ENCODE measurements at places on chromosomes 11 and 22.

- DNase-seq: no peak
Observed at GRCh38 chr11:3181725-3182461, 16.8 kb upstream of the OSBPL5 start.

- DNase-seq: peak; percentile 84
Observed at GRCh38 chr11:94151903-94152677, 23.4 kb downstream of the PANX1 start.

- no peak for DNase-seq
Observed at GRCh38 chr22:25840891-25841290, 98.9 kb downstream of the MYO18B start.

DNA sequence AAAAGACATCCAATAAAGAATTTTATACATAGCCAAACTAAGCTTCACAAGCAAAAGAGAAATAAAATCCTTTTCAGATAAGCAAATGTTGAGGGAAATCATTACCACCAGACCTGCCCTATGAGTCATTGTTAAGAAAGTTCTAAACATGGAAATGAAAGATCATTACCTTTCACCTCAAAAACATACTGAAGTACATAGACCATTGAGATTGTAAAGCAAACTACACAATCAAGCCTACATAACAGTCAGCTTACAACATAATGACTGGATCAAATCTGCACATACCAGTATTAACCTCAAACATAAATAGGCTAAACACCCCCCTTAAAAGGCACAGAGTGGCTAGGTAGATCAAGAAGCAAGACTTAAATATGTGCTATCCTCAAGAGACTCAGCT is 501.0 kb upstream of the LUZP2 start:
- DNase-seq: no peak

- no peak for DNase-seq
Observed at GRCh38 chr11:11501546-11502262, 120.1 kb downstream of the GALNT18 start.

- DNase-seq: no peak
Observed at GRCh38 chr22:28903080-28903479, 19.7 kb downstream of the ZNRF3 start.

DNA sequence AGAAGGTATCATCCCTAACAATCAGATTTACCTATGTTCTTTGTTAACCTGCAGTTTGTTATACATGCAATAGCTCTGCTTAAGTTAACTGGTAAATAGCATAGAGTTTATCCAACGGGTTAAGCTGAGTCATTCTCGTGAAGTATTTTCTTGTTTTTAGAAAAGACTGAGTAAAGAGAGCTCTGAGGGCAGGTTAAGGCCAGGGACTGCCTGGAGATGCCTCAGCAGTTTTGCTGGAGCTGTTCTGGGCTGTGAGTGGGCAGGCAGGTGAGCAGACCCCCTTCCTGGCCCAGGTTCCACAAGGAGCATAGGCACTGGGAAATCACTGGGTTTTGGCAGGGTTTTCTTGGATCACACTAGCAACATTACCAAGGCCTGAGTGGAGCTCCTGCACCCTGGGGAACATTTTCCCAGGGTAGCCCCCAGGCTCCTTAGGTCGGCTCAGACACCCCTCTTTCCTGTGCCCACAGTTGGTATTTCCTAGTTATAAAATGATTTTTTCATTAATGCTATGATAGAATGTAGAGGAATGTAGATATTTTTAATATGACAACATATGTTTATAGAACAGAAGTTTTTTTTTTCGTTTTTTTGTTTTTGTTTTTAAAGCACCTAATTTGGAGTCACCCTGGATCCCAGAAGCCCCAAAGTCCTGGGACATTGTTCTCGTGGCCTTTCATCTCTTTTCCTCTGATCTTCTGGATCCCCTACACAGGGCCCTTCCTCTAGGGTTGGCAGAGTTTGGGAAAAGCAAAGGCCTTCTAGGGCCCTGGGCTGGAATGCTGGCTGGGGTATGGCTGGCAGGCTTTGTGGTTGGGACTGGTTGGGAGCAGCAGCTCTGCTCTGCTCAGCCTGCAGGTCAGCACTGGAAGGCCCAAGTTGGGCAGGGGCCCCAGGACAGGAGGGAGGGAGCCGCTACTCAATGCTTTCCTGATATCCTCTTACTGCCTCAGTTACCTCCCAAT is 26.7 kb downstream of the IRAG1 start:
- no peak for DNase-seq

DNA sequence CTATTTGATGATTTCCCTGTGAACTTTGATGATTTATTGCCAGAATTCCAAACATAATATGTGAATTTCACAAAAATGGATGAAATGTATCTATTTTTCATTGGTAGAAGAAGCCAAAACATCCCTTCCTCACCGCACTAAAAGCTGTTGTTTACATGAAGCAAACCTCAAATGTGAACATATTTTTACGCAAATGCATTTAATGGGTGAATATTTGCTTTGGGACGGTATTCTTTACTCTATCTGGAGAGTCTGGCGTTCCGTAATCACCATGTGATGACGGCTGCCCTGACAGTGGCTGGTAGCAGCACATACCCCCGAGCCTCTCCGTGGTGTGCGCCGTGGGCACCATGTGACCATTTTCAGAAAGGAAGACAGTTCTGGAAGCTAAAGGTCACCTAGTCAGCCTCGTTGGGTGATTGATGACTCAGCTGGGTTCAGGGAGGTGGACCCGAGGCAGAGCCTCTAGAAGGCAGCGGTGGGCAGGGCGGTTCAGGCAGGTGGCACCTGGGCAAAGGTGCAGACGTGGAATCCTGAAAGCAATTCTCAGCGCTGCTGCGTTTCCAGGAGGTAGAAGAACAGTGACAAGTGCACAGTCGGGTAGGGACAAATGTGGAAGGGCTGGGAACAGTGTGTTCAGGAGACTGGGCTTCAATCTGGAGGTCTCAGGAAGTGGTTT is 45.3 kb downstream of the PPARA start:
- DNase-seq: no peak

DNA sequence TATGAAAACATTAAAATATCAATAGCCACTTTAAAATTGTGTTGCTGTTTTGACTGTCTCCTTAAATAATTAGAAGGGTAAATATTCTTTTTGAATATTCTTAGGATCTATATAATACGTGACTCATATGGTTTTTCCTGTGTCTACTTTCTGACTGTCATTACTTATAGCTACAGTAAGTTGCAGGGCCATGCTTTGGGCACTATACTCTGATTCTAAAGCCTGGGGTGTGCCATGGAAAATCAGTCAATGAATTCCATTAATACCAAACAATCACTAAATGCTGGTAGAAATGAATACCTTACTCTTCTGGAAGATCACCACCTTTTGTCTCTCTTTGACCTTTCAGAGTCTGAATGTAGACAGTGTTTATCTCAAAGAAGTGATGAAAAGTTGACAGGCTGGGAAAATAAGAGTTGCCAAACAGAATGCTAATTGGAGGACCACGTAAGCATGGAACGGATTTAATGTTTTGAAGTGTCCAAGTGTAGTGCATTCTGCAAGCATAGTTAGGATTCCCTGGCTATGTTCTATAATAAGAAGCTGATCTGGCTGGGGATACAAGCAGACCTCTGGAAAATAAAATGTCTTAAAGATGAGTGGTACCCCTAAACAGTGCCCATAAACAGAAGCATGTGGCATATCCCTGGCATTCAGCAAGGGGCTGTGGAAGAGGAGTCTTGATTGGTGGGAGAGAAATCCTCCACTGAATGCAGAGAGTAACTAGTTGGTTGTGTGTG is 16.8 kb downstream of the LUZP2 start:
- DNase-seq: no peak

- DNase-seq: no peak
Observed at GRCh38 chr11:133705074-133705648, 140.2 kb downstream of the SPATA19 start.

- DNase-seq: no peak
Observed at GRCh38 chr11:55658608-55659007, 3.4 kb upstream of the OR4C6 start.

GRCh38 chr11:67303835-67304411 is 593 bp downstream of the SSH3 start:
- DNase-seq: no peak

DNA sequence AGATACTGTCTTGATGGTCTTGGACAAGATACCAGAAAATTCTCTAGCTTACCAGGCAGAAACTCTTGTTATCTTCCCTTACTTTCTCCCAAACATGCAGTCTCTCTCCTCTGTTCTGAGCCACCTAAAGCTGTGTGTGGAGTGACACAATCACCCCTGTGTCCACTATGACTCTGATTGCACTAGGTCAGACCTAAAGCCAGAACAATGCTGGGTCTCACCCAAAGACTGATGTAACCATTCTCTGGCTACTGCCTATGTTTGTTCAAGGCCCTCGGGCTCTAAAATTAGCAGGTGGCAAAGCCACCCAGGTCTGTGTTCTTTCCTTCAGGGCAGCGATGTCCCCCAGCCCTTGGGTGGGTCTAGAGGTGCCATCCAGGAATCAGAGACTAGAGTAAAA is 200.5 kb downstream of the KCNA4 start:
- DNase-seq: no peak

GRCh38 chr22:26442086-26442756 is 13.2 kb downstream of the ASPHD2 start:
- no peak for DNase-seq

DNA sequence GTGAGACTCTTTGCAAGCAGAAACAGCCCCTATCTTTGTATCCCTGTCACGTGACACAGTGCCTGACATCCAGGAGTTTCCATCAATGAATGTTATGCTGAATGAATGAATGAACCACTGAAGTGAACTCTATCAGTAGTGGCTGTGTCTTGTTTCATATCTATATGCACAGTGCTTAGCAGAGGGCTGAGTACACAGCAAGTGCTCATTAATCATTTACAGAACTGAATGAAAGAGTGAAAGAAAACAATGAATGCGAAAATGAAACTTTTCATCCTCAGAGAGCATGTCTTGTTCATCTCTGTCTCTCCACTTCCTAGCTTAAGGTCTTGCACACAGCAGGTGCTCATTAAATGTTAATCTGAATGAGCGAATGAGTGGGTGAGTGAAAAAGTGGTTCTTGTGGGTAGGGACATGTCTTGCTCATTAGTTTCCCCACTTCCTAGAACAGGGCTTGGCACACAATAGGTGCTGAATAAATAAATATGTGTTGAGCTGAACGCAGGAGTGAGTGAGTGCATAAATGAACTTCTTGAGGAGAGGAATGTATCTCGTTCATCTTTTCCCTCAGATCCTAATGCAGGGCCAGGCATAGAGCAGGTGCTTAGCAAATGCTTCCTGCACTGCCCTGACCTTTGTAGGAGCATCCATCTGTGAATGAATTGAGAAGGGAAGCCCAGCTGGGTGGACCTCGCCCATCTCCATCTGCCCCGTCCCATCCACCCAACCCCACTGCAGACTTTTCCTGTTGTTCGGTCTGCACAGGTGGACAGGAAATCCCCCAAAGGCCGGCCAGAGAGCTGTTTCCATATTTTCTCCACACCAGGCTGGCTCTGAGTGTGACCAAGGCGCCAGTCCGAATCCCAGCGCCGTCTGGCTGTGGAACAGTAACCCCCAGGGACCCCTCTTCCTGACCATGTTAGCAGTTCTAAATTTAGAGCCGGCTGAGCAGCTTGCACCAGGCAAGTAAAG is 113.4 kb upstream of the CRYBB3 start:
- DNase-seq: no peak

DNA sequence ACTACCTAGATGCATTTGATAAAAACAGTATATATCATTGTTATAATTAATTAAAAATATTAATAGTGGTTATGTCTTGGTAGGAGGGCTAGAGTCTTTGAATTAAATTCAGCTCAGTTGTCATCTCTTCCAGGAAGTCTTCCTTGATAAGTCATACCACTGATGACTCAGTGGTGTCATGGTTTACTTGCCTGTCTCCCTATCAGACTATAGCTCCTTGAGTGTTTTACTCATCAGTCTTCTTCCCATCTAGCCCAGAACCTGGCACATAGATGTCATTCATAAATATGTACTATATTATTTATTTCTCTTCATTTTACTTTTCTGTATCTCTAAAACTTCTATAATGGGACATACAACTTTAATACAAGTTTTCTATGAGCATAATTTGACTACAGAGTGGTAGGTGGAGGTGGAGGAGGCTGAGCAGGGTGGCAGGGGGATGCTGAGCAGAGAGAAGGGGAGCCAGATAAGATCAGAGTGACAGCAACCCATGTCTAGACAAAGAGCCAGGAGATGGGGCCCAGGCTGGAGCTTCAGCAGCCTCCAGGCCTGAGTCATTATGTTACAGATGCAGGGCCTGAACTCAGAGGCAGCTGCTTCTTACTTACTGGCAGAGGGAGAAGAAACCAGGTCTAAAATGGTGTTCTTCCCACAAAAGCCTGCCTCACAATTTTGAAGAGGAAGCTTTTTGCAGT is 82.3 kb upstream of the PHOX2A start:
- DNase-seq: no peak

DNA sequence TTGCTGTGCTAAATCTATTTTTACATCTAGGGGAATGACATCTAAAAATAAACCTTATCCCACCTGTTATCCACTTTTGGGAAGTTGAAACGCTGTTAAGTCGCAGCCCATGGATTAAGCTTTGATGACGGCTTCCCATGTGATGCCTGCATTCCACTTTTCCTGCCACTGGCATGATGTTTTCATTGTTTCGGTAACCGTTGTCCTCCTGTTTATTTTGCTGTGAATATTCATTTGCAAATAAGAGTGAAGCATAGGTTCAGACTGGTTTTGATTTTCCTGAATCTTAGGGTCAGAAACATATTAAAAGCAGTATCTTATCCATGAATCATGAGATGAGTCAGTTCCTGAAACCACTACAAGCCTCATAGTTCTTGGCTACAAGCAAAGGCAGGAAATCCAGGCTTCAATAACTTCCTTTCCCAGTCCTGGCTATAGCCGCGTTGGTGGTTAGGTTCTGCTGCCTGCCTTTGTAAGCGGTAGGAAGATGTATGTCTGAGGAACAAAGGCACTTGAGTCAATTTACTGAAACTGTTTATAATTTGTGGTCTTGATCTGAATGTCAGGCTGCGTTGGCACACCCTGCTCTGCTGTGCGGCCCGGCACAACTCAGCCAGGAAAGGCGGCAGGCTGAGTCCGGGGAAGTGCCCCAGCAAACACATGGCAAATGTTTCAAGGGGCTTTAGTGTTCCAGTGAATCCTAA is 19.4 kb downstream of the TEAD1 start:
- peak; percentile 73 for DNase-seq

DNA sequence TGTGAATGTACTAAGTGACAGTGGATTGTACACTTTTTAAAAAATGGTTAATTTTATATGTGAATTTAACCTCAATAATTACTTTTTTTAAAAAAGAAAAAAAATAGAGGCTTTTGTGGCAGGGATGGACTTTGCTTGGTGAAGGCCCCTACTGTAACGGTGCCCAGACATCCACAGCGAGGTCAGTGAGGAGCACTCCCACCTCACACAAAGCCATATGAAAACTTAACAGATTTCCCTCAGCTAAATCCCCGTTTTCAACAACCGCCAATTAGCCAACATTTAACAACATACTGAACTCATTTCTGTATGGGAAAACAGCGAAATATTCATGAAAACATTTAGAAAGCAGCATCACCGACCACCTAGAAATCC is 642 bp upstream of the C11orf58 start:
- peak; percentile 15 for DNase-seq

GRCh38 chr11:44608991-44609782 is 43.7 kb downstream of the CD82 start:
- DNase-seq: no peak

DNA sequence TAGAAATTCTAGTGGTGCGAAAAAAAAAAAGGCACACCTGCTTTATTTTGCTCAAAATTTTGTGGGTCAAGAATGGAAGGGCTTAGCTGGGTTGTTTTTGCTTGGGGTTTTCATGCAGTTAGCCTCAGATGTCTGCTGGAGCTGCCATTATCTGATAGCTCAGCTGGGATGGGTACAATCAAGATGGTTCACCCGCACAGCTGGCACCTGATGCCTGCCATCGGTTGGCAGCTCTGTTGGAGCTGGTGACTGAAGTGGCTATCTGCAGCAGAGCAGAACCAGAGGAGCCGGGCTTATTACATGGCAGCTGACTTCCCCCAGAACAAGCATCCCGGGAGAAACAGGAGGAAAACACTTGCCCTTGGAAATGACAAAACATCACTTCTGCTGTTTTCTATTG is 12.1 kb upstream of the ELFN2 start:
- DNase-seq: no peak

All from A549 (cell line).